ENCODE measurements at places on chromosomes 1 and 21.
A peak's percentile ranks its signal among the peaks of the same experiment; 100 is the strongest.

- DNase-seq: no peak
Measured at GRCh38 chr1:19381261-19381660, 69.1 kb downstream of the SLC66A1 start.

DNA sequence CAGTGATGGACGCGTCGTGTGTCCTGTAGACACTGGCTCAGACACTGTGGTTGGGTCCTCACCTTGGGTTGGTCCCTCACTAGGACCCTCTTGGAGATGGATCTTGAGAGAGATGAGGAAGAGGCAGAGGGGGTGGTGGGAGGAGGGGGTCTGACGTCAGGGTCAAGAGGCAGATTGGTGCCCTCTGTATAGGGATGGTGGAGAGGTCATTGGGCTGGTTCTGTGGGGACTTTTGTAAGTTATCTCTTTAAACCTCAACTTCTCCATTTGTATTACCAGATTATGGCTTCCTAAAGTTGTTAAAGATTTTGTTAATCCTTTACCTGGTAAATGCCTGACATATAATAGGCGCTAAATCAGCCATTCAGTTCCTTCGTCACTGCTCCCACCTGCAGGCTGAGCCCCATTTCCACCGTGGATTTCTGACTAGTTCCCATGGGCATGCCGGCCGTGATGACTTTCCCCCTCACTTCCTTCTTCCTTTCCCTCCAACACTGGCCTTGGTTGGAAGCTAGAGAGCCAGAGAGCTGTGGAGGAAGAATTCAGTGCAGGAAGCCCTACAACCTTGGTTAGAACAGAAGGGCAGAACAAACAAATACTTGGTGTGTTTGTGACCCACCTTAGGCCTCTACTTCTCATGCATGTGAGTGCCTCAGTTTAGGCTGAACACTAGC lies 8.6 kb downstream of the H6PD start:
- no peak for DNase-seq

DNA sequence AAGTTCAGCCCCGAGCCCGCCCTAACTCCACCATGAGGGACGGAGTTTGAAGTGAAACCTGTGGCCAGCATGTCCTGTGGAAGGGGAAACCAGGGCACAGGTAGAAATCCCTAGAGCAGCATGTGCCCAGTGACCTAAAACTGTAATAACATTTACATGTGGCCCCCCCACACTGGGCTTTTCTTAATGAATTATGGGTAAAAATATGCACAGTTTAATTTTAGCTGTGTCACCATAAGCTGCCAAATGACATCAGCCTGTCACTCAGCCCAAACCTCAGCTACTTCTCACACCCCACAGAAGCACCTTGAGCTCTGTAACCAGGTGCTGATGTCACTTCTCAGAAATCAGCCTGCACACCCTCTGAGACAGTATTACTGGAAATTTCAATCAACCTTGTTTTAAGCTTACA lies 50.0 kb upstream of the SLC19A1 start:
- DNase-seq: no peak

DNA sequence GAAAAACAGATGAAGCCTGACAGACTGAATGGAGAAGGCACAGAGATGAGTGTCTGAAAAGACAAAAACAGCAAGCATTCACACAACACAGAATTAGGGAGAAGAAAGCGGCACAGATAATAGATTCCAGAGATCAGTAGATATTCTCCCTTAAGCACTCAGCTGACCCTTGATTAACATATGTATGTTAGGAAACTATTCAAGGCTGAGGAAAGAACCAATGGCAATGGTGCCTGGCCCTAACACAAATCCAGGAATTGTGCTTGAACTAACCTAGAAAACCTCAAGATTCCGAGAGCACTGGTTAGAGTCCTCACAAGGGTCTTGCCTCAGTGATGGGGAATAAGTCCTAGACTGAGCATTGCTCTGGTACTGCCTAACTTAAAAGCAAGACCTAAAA lies 30.9 kb downstream of the KCNT2 start:
- no peak for DNase-seq

- no peak for DNase-seq
Measured at GRCh38 chr1:207938016-207938415, 27.1 kb upstream of the CD34 start.

- DNase-seq: no peak
Measured at GRCh38 chr1:39016604-39017171, 9.5 kb upstream of the NDUFS5 start.

GRCh38 chr21:43988016-43988415 lies 24.1 kb upstream of the TRAPPC10 start:
- DNase-seq: no peak

DNA sequence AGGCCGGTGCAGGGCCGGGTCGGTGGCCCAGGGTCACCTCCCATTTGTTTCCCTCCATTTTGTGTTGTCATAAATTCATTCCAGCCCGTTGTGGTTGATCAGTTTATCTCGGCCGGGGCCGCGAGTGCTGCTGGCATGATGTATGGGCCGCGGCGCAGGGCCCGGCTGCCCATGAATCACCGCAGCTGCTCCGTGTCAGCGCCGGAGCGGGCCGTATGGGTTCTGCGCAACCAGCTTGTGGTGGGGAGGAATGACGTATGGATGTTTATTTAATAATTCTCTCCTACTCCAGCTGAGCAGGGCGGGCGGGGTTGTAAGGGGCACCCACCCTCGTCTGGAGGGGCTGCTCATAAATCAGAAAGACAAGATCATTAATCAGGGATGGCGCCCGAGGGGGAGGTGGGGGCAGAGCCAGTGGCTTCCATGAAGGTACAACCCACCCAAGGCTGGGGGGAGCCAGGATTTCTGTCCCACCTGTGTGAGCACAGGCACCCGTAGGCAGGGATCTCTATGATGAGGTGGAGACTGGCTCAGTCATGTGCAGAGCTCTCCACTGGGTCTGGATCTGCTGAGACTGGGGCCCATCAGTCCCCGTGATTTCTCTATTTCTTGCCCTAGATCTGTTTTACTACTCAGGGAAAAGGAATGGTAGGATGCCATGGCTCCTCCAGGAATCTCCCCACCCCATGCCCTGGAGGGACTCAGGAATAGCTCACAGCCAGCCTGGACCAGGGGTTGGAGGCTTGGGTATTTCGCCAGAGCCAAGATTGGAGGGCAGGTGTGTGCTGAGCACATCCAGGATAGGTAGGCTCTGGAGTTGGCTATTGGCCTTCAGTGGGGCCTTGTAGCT lies 27.8 kb downstream of the TMEM53 start:
- DNase-seq: no peak

DNA sequence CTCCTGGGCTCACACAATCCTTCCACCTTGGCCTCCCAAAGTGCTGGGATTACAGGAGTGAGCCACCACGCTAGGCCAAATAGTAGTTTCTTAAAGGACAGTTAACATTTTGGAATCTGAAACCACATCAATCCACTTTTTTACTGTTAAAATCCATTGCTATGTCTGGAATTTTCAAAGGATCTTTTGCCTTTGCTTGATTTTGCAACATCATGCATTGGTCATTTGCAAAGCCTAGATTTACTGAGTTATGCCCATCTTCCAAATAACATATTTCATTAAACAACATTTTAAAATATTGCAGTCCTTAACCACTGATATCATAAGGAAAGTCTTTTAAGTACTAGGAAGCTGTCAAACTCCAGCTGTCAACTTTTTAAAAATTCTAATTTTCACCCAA lies 3.3 kb downstream of the POGZ start:
- DNase-seq: no peak

GRCh38 chr1:111142356-111142975 lies 2.4 kb downstream of the CEPT1 start:
- no peak for DNase-seq

DNA sequence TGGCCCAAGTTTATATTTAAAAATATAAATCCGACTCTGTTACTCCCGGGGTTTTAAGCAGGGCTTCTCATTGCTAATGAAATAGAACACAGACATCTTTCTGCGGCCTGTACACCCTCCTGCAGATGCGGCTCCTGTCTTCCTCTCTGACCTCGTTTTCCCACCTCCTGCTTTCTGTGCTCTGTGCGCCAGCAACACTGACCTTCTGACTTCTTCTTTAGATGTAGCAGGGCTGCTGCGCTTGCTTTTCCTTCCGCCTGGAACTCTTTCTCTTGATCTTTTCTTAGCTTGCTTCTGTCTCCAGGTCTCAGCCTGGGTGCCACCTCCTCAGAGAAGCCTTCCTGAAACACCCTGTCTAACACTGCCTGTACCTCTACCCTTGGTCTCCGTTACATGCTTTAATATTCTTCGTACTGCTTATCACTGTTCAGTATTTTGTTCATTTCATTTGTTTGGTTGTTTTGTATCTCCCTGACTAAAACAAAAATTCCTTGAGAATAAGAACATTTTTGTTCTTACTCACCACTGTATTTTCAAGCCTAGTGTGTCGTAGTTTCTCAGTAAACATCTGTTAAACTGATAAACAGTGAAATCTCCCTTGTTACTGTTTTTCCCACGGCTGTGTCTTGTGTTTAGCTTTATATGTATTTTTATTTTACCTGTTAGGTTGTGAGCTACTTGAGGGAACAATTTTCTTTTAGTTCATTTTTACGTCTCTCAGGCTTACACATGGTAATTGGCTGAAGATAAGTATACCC lies 79.0 kb downstream of the ST3GAL3 start:
- DNase-seq: no peak

GRCh38 chr1:203055161-203055799 lies 29.0 kb downstream of the PPFIA4 start:
- no peak for DNase-seq

- DNase-seq: no peak
Measured at GRCh38 chr1:15414445-15414983, 4.8 kb downstream of the EFHD2 start.

DNA sequence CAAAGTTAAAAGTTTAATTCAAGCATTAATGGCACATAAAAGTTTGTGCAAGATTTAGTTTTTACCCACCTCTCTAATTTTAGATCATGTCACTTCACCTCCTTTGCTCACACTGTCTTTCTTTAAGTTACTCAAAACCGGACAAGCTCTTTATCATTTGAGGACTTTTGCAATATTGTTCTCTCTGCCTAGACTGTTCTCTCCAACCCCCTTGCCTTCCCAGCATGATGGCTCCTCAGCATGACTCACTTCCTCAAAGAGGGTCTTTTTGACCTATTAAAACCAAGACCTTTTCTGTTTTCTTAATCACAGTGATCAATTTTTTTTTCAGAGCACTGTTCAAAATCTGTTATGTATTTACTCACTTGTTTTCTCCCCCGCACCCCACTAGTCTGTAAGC lies 61.3 kb downstream of the XKR8 start:
- DNase-seq: no peak

- DNase-seq: no peak
Measured at GRCh38 chr1:39926343-39926793, 24.7 kb upstream of the MYCL start.

DNA sequence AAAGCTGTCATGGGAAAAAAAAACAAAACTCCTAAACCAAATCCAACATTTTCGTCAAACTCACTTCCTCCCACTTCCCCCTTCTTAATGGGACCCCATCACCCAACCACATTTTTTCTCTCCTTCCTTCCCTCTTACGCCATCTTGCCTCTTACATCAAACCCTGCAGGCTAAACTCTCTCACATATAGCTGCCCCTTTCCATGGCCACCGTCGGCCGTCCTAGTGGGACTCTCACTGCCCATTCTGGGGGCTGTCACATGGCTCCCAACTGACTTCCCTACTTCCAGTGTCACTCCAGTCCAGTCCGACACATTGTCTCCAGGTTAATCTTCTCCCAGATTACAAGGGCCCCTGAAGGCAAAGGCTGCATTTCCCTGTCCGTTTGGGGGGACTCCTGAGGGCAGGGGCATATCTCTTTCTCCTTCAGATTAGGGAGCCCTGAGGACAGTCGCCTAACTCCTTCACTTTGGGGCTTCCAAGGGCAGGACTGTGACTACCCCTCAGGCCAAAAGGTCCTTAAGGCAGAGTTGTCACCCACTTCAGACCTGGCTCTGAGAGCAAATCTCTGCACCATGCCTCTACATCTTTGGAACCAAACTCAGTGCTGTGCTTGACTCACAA lies 658 bp downstream of the UBXN11 start:
- no peak for DNase-seq

DNA sequence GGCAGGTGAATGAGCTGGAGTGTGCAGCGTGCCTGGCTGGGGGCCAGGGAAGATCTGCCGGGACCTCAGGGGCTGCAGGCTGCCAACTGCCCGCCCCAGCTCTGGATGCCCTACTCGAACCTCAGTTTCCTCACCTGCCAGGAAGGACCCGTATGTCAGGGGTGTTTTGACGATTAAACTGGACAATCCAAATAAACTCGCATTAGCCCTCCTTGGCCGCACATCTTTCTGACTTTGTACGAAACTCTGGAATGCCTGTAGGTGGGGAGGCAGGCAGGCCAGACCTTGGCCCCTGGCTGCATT lies 8.3 kb upstream of the ZNF669 start:
- no peak for DNase-seq

DNA sequence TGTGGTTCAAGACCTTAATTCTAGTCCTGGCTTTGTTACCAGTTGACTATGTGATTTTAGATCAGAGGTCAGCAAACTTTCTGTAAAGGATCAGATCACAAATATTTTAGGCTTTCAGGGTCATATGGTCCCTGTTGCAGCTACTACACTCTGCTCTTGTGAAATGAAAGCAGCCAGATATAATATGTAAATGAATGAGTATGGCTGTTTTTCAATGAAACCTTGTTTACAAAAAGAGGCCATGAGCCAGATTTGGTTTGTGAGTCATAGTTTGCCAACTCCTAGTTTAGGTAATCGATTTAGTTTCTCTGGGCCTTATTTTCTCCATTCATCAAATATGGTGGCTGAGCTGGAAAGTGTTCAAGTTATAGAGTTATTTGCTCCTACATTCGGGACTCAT lies 346.7 kb downstream of the NUF2 start:
- no peak for DNase-seq

GRCh38 chr1:24830680-24831272 lies 85.5 kb downstream of the CLIC4 start:
- peak; percentile 87 for DNase-seq

- no peak for DNase-seq
Measured at GRCh38 chr1:25797939-25798338, 2.1 kb upstream of the SELENON start.

- DNase-seq: no peak
Measured at GRCh38 chr1:98706173-98706843, 44.8 kb downstream of the SNX7 start.

GRCh38 chr1:177793900-177794299 lies 176.0 kb downstream of the SEC16B start:
- DNase-seq: no peak

- no peak for DNase-seq
Measured at GRCh38 chr1:208438112-208438699, 194.0 kb upstream of the PLXNA2 start.

- no peak for DNase-seq
Measured at GRCh38 chr21:43810505-43811261, 21.3 kb downstream of the RRP1 start.

DNA sequence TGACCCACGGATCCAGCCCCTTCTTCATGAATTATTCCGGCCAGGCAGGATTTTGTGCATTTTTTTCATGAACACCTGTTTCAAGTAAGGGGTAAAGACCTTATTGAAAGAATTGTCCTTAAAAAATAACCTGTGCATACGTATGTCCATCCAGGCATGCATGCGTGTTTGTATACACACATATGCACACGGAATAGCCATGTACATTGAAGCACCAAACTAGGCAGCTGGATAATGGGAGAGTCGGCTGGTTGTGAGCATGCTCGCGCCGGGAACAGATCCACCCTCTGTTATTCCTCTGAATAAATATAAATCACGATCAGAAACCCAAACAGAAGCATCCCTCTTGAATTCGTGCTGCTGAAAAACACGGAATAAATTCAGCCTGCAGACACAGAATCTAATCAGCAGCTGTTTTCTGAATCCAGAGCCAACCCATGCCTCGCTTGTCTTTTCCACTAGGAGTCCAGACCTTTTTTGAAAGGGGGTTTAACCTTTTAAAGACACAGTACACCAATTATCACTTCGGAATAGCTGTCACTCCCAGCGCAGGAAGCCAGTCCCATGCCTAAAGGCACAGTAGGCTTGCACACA lies at the start of gene HIVEP3:
HIVEP3 (minus strand) TSS at position 473 of the 594 bp plus-strand sequence.
- DNase-seq: no peak

- DNase-seq: no peak
Measured at GRCh38 chr1:234488054-234489006, 9.4 kb upstream of the TARBP1 start.
